HFF-Myc (cell line): ENCODE measurements at places on chromosomes 5 and 9.
A peak's percentile ranks its signal among the peaks of the same experiment; 100 is the strongest.

DNA sequence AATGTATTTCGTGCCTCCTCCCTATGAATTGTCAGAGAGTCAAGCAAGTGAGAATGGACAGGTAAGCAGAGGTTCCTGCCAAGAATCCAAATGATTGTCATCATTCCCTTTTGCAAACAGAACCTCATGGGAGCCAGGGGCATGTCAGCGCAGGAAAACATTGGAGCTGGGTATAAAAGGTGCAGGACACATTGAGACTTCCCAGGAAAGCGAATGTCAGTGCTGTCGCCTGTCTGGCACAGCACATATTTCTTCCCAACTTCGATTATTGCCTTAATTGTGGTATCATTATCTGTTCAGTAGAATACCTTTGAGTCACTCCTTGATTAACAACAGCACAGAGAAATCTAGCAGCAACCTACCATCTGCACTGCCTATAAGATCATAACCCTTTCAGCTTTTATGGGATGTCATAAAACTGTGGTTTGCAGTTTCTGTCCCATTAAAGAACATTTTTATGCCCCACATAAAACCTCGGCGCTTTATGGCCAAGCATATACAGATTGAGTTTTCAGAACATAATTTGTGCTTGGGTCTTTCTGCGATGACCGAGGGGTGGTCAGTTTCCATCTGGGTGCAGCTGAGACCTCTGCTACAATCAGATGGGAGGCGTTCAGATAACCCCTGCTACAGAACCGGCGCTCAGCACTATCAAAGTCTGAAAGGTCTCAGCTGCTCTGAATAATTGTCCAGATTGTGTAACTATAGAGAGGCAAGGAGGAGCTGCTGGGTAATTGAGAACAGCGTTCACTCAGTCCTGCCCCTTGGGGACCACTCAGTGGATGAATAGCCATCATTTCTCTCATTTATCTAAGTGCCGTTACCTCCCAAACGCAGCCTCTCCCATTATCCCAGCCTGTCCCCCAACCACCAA, 30.9 kb upstream of the WWC1 start:
- DNase-seq, result no peak

DNA sequence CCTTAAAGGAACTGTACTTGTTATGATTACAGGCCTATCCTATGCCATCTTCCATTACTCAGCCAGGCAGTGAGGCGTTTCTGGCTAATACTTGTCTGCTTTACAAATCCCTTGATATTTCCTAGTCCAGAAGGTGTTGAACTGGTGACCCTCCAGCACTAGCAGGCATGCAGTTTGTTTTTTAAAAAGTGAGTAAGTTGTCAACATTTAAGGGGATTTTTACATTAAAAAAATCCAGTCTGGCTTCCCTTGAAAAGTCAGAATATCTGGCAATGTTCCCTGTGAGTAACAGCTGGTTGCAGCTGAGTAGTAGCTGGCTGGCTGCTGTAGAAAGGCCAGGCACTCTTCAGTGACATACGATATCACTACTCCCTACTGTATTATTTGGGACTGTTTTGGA, 21.8 kb downstream of the GRIN3A start:
- DNase-seq, result no peak

DNA sequence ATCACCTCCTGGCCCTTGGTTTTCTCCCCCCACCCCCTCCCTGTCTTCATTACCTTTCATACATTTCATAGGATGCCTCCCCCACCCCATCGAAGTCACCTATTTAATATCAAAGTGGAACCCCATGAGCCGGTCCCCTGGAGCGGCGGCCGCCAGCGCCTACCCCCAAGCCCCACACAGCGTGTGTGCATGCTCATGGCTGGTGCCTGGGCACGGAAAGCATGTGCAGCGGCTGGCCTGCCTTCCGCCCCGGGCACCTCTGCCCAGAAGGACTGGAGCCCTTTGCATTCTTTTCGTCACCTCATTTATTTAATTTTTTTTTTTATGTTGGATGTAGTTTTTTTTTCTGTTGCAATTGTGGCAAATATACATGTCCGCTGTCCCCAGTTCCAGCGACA, 116.2 kb downstream of the WNK2 start:
- no peak for DNase-seq

DNA sequence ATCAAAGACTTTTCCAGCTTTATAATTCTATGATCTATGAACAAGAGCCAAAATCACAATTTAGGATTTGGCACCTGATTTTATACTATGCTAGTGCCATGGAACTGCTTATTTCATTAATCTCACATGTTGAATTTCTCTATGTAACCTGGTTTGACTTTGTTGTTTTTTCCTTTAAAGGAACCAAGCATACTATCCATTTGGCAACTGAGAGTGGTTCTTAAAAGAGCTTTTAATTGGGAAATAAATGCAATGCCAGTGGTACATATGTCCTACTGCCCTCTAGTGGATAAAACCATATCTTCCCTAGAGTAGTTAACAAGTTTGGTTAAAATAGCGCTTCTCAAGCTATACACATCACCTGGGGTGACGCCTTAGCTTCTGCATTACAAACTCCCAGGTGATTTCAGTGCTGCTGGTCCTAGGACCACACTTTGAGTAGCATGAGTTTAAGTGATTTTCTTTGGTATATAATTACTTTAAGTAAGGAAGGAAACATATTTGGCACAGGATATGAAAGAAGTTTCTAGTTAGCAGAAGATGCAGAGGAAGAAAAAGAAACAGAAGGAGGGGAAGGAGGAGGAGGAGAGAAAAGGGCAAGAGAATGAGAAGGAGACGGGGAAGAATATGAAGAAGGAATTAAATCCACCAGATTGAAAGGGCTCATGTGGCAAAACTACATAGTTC, 56.8 kb downstream of the FGF10 start:
- DNase-seq, result no peak

GRCh38 chr5:154095904-154096303, 57.1 kb downstream of the MFAP3 start:
- DNase-seq, result no peak

GRCh38 chr9:30198463-30199309, 2185.8 kb upstream of the ACO1 start:
- no peak for DNase-seq

DNA sequence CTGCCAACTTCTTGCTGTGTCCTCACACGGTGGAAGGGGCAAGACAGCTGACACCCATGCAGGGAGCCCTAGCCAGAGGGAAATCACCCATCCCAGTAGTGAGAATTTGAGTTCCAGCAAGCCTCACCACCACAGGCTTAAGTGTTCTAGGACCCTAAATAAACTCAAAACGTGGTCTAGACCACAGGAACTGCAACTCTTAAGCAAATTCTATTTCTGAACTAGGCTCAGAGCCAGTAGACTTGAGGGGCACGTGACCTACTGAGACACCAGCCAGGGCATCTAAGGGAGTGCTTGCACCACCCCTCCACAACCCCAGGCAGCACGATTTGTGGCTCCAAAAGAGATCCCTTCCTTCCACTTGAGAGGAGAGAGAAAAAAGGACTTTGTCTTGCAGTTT, 96.0 kb upstream of the PHF24 start:
- no peak for DNase-seq

DNA sequence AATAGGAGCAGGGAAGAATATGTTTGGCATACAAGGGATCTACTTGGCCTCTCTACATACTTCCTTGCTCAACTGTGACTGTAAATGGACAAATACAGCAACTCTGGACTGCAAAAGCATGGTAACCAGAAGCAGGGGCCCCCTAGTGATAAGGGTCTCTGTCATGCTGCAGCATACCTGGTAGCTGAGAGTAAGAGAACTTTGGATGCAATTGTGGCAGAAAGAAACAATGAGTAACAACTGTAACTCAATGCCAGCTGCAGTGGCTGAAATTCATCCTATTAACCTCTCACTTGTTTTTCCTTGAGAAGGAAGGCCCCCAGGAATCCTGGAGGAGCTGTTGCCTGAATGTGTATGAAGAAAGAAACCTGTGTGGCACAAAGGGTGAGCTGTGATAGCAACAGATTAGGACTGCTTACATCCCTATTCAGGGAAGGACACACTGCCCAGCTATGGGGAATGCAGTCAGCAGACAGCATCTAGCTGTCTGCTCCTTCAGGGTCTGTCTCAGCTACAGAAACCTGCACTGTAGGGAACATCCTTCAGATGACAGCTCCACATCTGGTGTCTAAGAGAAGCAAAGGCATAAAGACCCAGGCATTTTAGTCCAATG, 468.1 kb upstream of the ACTBL2 start:
- no peak for DNase-seq

DNA sequence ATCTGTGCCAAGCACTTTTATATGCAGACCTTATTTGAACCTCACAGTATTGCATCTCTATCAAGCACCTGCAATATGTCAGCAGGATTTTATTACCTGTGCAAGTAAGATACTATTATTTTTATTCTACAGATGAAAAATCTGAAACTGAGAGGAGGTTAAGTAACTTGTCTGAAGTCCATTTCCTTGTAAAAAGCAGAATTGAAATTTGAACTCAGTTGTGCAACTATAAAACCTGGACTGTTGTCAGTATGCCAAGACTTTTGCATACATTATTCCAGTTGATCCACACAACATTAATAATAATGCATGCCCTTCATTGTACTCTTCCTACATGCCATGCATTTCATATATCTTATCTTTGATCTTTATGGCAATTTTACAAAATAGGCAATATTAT, 82.2 kb upstream of the BRINP1 start:
- no peak for DNase-seq

GRCh38 chr9:134592018-134592818, 49.4 kb upstream of the COL5A1 start:
- peak; percentile 48 for DNase-seq

- no peak for DNase-seq
Measured at GRCh38 chr5:72937517-72938061, 18.3 kb upstream of the FCHO2 start.

DNA sequence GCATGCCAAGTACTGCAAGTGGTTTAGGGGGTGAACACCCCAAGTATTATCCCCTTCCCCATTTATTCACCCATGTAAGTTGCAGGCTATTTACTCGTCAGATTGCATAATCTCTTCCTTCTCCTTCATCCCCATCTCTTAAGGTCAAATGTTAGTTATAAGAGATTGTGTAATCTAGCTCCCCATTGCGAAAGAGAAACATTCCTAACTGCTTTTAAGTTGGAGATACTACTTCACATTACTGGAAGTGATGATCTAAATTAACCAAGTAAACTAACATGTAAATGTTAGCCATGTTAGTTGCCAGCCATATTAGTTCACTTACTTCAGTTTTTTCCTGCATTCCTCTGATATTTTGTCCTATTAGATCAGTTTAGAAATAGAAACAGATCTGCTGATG, 262.3 kb downstream of the TAF11L14 start:
- DNase-seq, result no peak

- peak; percentile 19 for DNase-seq
Measured at GRCh38 chr5:94908889-94909480, 290.5 kb downstream of the SLF1 start.

- no peak for DNase-seq
Measured at GRCh38 chr5:91025449-91025848, 357.7 kb downstream of the ARRDC3 start.

GRCh38 chr9:98809311-98810101, 2.0 kb downstream of the GALNT12 start:
- DNase-seq, result no peak

GRCh38 chr5:108003178-108003577, 332.4 kb upstream of the EFNA5 start:
- DNase-seq, result no peak

DNA sequence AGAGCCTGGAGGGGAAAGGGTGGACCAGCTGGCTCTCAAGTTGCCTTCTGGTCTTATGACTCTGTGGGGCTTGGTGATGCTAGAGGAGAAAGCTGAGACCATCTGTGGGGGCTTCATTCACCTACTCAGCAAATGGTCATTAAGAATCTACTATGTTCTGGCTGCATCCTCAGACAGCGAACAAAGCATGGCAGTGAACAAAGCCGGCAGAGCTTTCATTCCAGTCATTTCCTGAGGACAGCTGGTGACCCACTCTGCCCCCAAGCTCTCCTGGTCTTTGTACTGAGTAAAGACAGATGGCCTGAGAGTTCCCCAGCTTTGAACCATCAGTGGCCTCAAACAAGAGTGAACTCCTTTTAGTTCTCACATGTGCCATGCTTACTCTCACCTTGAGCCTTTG, 48.0 kb downstream of the FGF1 start:
- no peak for DNase-seq

- DNase-seq, result no peak
Measured at GRCh38 chr5:160727296-160727997, 124.6 kb downstream of the ATP10B start.

- DNase-seq, result no peak
Measured at GRCh38 chr9:99852617-99853016, 30.9 kb downstream of the NR4A3 start.

DNA sequence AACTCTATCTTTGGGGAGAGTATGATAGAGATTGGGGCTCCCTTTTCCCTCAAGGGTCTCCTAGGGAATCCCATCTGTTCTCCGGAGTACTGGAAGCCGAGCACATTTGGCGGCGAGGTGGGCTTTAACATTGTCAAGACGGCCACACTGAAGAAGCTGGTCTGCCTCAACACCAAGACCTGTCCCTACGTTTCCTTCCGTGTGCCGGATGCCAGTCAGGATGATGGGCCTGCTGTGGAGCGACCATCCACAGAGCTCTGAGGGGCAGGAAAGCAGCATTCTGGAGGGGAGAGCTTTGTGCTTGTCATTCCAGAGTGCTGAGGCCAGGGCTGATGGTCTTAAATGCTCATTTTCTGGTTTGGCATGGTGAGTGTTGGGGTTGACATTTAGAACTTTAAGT, 21.5 kb downstream of the PTGS1 start:
- DNase-seq, result no peak

DNA sequence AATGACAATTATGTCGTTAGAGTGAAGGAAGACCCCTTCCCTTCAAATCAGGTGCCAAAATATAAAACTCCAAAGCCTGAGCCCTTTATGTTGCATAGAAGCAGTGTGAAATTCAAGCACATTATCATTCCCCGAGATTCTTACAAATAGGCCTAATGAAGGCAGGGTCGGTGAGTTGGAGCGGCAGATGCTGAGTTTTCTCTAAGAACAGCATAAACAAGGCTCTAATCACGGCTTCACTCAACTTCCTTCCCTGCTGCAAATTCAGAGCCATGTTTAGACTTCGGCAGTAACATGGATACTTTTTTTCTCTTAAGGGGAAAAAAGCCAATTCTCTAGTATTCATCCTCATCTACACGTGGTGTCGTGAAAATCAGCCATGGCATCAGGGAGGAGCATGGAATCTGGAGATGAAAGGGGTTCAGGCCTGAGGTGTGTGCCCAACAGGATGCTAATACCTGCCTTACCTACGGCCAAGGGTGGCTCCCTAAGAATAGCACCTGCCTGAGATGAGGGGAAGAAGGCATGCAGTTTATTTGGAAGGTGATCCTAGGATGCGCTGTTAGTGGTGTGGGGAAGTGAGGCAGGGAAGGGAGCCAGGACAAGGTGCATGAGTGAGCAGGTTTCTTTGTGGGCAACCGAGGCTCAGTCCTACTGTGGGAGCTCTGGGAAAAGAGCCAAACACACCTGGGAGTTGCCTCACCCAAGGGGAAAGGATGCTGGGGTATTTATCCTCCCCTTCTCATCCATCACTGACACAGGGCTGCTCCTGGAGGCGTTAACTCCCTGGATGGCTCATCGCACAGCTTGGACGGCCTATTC, 146.8 kb upstream of the TBC1D2 start:
- DNase-seq, result no peak
